Dermis blood vessel endothelial cell (primary cell): ENCODE measurements at places on chromosomes 16 and 17.

GRCh38 chr16:88705801-88706228 lies 393 bp downstream of the RNF166 start:
- no peak for DNase-seq

DNA sequence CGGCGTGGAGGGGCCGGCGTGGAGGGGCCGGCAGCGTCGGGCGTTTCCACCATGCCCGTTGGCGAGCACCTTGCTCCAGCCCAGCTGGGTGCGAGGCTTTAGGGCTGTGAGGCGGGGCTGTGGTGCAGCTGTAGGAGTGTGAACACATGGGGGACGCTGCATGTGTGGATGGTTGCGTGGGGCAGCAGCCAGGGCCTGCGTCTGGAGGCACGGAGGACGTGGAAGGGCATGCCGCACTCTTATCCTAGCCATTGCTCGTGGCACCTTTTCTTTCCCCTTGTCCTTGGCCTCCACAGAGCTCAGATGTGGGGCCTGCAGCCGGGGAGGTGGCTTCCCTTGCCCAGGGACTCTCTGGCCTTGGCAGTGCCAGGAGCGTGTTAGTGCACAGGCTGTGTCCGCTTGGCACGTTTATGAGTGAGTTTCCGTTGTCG lies 47.8 kb downstream of the PDPK1 start:
- no peak for DNase-seq

DNA sequence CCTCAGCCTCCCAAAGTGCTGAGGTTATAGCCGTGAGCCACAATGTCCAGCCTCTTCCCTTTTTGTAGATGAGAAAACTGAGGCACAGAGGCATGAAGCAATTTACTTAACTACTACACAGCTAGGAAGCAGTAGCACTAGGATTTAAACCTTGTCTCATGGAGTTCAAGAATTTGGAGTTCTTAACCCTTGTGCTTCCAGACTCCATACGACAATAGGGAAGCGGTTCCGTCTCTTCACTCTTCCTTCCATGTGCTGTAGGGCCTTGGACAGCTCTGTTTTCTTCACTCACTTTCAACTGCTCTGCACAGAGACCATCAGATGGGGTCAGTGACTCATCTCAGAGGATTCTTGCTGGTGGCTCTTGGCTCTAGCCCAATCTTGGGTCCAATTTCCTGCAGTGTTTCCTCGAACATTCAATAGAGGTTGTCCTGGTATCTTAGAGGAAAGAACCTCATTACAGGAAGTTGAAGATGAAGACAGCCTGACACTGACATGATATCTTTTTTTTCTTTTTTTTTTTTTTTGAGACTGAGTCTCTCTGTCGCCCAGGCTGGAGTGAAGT lies 19.3 kb downstream of the ITGAL start:
- DNase-seq = peak; percentile 80

DNA sequence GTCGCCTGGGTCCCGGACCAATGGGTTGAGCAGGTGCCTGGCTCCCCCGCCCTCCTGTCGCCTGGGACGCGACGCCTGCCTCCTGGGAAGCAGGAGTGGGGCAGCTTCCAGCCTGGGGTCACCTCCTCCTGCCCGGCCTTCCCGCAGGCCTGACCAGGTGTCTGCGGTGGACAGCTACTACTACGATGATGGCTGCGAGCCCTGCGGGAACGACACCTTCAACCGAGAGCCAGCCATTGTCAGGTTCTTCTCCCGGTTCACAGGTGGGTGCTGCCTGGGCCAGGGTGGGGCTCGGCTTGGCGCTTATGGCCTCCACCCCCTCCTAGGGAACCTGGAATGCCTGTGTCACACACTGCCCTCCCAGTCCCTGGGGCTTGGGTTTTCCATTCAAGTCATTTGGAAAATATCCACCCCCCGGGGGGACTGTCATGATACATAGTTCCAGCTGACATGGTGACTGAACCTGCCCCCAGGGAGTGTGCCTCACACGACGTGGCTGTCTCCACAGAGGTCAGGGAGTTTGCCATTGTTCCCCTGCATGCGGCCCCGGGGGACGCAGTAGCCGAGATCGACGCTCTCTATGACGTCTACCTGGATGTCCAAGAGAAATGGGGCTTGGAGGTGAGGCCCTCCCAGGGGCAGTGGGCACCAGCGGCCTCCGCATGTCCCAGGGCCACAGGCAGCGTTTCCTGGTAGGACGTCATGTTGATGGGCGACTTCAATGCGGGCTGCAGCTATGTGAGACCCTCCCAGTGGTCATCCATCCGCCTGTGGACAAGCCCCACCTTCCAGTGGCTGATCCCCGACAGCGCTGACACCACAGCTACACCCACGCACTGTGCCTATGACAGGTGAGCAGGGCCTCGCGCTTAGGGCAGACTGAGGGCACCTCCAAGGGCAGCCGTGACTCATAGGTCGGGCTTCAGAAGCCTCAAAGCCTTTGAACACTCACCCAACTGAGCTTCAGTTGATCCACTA lies 2.3 kb downstream of the DNASE1 start:
- DNase-seq = no peak

DNA sequence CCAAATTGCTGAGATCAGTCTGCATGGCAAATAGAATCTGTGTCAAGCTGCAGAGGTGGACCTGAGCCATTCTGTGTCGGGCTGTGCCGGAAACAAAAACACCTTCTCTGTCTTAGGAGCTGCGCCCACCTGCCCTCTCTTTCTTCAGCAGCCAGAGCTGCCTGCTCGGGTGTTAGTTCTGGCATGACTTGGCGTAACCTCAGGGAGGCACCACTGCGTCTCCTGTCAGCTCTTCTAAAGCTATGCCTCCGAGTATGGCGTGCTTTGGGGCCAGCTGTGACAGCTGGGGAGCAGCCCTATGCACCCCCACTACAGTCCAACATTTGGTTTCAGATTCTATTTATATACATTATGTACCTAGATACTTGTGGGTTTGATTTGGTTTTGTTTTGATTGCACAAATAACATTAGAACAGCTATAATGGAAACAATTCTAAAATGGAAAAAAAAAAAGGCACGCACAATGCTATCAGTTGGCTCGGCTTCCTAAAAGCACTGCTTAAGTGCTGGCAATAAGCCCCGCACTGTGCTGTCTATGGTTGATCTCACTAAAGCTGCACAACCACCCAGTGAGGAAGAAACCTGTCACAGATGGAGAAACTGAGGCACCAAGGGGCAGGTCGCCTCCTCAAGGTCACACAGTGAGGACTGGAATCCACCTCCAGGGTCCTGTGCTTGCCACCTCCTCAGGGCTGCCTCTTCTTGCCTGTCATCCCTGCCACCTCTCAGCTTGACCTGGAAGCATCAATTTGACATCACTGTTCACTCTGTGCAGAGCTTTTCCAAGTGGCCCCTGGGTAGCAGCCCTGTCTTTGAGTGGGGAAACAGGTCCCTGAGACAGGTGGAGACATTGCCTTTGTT lies 18.7 kb upstream of the ADGRG1 start:
- peak; percentile 49 for DNase-seq

- DNase-seq = no peak
These were observed 150.5 kb upstream of the SOX9 start for GRCh38 chr17:71970312-71970711.

GRCh38 chr17:19378416-19379360 lies at the start of gene MAPK7:
TSS of gene MAPK7 (plus strand) at chr17:19378498. CDS start at chr17:19378901, 403 bp downstream.
- DNase-seq = peak; percentile 30

DNA sequence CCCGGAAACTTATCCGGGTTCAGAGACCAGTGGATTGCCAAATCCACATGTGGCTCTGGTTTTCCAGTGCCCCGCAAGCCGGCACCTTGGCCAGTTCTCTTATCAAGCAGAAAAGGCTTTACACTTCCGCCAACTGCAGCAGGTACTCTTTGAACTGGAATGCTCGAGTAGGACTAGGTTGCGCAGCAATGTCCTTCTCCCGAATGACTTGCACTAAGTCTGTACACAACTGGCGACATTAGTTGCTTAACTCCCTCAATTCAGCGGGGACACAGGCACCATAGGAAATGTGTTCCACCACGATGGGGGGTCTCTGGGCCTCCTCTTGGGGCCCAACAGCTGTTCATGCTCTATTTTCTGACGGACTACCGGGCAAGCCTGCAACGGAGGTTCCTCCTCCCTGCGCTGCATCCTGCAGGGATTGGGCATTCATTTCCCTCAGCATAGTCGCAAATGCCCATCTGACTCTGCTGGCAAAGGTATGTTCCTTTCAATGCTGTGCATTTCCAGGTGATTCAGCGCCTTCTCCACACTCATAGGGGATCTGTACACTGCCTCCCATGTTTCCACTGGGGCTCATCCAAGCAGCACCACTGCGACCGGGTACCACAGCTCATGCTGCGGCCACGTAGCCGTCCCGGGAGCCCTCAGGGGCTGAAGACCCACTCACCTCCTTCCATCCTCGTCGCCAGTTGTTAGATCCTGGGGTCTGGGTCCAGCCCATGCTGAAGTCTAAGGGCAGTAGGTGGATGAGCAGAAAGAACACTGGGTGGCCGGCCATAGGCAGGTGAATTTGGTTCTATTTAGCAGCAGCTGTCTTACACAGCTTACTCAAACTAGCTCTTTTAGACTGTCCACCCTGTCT lies 34.2 kb upstream of the APPBP2 start:
- DNase-seq = no peak

- DNase-seq = peak; percentile 54
These were observed 485 bp downstream of the DYNLL2 start for GRCh38 chr17:58083491-58084316.

- DNase-seq = peak; percentile 57
These were observed 23.0 kb downstream of the NSMCE1 start for GRCh38 chr16:27245276-27246172.

DNA sequence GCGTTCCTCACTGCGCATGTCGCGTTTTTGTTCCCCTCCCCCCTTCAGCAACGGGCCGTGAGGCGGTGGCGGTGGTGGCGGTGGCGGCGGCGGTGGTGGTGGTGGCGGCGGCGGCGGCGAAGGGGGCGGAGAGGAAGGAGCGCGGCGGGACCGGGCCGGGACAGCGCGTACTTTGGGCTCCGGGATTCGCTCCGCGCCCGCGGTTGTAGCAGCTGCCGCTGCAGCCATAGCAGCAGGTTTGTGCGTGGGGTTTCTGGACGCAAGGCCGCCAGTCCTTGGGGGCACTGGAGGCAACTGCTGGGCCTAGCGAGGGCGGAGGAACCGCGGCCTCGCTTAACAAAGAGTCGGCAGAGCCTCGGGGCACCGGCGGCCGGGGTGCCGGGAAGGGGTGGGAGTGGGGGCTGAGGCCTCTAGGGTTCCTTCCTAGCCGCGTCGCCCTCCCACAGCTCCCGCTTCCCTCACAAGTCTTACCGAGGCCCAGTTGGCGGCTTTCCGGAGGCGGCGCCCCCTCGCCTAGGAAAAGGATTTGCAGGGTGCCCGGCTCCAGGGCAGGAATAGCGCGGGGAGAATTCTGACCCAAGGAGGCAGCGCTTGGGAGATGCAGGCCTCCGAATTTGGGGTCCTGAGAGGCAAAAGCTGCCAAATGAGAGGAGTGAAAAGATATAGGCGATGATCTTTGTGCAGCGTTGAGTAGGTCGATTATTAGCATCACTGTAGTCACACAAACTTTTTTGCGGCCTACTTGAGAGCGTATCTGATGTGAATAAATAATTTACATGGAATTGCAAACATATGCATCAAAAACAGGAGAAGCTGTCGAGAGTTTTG lies at the start of gene DDX42:
TSS of gene DDX42 (plus strand) at position 30 of the 828 bp plus-strand sequence. CDS start 12,880 bp downstream, outside the sequence.
- DNase-seq = peak; percentile 76

DNA sequence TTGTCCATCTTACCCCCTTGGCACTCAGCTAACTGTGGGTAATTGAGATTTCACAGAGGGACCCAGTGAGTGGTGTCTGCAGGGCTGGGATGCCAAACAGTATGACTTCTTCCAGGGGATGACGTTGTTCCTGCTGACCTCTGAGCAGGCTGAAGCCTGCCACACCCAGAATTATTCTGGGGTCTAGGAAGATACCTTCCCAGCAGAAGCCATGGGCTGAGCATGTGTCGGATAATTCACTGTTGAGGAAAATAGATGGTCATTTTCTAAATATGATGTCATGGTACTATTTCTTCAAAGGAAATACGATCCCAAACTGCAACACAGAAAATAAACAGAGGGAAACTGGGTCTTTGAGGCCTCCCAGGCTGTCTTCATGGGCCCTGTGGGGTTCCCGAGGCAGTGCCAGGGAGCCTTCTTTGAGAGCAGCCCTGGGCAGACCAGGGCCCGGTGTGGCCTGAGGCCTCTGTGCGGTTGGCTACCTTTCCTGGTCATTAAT lies 17.4 kb downstream of the WNT9B start:
- no peak for DNase-seq

GRCh38 chr16:72848759-72849664 lies 198.9 kb downstream of the ZFHX3 start:
- peak; percentile 82 for DNase-seq

DNA sequence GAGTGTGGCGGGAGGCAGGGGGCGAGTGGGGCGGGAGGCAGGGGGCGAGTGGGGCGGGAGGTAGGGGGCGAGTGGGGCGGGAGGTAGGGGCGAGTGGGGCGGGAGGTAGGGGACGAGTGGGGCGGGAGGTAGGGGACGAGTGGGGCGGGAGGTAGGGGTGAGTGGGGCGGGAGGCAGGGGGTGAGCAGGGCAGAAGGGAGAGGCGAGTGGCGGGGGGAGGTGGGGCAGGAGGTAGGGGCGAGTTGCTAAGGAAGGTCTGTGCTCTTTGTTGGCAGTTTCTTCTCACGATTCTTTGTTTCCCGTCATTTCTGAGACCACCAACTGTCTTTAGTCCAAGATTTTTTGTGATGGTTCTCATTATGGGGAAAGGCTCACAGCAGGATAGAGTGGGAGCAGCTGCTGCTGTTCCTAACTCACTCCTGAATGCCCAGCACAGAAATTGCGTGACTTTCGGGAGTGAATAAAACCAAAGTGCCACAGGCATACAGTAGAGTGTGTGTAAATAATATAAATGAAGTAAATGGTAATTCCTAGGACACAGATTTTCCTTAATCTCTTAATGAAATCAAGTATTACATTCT lies 44.7 kb downstream of the COG7 start:
- DNase-seq = no peak

DNA sequence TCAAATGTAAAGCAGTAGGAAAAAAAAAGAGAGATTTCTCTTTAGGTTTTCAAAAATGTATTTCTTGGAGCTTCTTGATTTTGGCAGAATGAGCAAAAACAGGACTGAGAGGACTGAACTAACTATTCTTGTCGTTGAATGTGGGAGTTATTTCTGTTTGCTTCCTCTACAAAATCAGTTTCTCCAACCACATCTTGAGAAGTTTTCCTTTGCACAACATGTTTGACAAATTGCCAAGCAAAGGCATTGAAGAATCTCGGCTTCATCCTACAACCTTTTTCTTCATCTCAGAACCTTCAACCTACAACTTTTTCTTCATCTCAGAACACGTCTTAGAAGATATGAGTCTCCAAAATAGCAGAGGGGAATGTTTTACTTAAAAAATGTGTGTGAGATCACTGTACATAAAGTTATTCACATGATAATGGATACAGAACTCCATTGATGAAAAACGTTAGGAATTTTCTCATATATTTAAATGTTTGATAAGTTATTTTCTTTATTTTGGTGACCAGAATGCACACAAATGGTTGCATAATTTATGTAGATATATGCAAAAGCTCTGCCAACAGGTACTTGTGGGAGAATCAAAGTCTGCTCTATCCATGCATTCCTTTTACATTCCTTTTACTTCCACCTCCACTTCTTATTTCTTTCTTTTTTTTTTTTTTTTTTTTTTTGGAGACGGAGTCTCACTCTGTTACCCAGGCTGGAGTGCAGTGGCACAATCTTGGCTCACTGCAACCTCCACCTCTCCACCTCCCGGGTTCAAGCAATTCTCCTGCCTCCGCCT lies 370.0 kb downstream of the KCNJ2 start:
- no peak for DNase-seq
